ENCODE measurements at places on chromosomes 16 and 17.

GRCh38 chr16:57502048-57502775 is 15.9 kb upstream of the DOK4 start:
- no peaks in the 10 kb centered on the region for H3K36me3 ChIP-seq
- H3K27me3 ChIP-seq, result no peaks in the 10 kb centered on the region
- H3K27ac ChIP-seq, result no peak overlapping the region
- peaks cover 9% of the 10 kb centered on the region for H3K4me1 ChIP-seq
- no peak overlapping the region for H3K4me3 ChIP-seq

- H3K4me3 ChIP-seq, result no peak overlapping the region
Observed at GRCh38 chr16:69033151-69033949, 72.1 kb upstream of the HAS3 start.

GRCh38 chr17:1095090-1095852 is 84.5 kb downstream of the ABR start:
- peaks cover 26% of the 10 kb centered on the region for H3K4me1 ChIP-seq
- peaks cover 71% of the 10 kb centered on the region for H3K36me3 ChIP-seq

DNA sequence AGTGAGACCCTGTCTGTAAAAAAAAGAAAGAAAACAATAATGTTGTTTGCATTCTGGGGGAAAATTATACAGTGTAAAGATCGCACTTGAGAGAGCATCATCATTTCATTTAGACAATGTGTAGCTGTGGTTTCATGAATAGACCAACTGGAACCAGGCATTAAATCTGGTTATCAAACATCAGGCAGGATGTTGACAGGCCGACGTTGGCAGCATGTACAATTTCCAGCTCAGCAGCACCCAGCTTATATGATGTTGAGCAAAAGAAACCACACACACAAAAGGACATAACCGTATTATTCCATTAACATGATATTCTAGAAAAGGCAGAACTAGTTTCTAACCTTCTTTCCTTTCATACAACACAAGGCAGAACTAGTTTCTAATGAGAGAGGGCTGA is 5.8 kb downstream of the MARVELD3 start:
- peaks cover 24% of the 10 kb centered on the region for H3K27me3 ChIP-seq
- H3K4me3 ChIP-seq, result no peak overlapping the region
- no peaks in the 10 kb centered on the region for H3K4me1 ChIP-seq
- no peaks in the 10 kb centered on the region for H3K36me3 ChIP-seq

DNA sequence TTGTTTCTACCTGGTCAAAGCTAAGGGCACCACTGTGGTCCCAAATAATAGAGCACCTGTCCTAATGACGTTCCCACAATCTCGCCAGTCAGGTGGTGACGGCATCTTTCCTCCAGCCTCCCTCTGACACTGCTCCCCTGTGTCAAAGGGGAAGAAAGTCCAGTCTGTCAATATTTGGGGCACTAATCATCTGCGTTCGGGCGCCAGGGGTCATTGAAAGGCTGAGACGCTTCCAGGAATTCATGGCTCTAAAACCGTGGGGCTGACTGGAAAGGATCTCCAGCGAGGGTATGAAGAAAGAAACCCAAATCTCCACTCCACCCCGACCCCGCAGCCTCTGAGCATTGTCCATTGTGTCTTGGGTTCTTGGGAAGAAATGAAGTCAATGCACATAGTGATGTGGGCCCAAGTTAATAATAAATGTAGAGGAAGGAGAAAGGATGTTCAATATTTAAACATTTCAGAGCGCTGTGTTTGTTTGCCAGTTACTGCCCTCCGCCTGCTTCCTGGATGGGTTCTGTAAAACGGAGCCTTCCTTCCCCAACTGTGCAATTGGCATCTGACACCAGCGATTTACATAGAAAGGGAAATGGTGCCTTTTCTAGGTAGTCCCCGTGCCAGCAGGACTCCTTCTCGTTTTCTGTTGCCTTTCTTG is 103.2 kb downstream of the SOCS1 start:
- no peak overlapping the region for H3K4me3 ChIP-seq
- H3K27me3 ChIP-seq, result no peaks in the 10 kb centered on the region
- H3K4me1 ChIP-seq, result peaks cover 31% of the 10 kb centered on the region
- no peak overlapping the region for H3K27ac ChIP-seq
- no peak for DNase-seq
- H3K36me3 ChIP-seq, result peaks cover 21% of the 10 kb centered on the region

DNA sequence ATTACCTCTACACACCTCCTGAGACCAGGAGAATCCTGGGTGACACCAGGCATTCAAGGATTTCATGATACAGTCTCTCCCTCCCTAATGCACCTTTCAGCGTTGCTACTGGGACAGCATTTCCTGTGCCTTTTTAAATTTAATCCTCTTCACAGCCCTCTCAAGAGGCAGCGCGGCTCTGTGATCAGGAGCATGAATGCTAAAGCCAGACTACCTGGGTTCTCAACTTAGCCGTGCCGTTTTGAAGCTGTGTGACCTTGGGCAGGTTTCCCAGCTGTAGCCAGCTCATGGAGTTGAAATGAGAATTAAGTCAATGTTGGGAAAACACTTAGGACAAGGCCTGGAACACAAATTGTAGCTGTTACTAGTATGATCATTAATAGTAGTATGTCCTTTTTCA is 191.8 kb downstream of the XYLT1 start:
- H3K4me1 ChIP-seq, result peaks cover 39% of the 10 kb centered on the region
- no peak overlapping the region for H3K4me3 ChIP-seq
- H3K27me3 ChIP-seq, result no peaks in the 10 kb centered on the region
- DNase-seq, result no peak
- H3K27ac ChIP-seq, result no peak overlapping the region

GRCh38 chr17:8696906-8697305 is 47.7 kb downstream of the CCDC42 start:
- no peaks in the 10 kb centered on the region for H3K4me1 ChIP-seq
- no peak overlapping the region for H3K4me3 ChIP-seq
- H3K27ac ChIP-seq, result no peak overlapping the region

GRCh38 chr16:49019831-49020230 is 261.8 kb downstream of the CBLN1 start:
- DNase-seq, result no peak
- H3K4me1 ChIP-seq, result no peaks in the 10 kb centered on the region
- no peaks in the 10 kb centered on the region for H3K36me3 ChIP-seq
- no peak overlapping the region for H3K27ac ChIP-seq
- H3K4me3 ChIP-seq, result no peak overlapping the region

DNA sequence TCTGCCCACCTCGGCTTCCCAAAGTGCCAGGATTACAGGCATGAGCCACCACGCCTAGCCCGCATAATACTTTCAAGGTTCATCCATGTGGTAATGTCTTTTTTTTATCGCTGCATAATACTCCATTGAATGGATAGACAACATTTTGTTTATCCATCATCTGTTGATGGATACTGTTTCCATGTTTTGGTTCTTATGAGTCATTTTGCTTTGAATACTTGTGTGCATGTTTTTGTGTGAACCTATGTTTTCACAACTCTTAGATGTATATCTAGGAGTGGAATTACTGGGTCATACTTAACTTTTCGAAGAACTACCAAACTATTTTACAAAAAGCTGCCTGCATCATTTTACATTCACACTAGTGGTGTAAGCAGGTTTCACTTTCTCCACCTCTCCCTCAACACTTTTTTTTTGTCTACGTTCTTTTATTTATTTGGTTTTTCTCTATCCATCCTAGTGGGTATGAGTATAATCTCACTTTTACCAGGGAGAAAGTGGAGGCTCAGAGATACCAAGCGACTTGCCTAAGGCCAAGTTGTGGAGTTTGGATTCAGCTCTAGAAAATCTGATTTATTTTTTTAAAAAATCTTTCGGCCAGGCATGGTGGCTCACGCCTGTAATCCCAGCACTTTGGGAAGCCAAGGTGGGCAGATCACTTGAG is 151.2 kb downstream of the CMIP start:
- no peaks in the 10 kb centered on the region for H3K36me3 ChIP-seq
- H3K27me3 ChIP-seq, result no peaks in the 10 kb centered on the region
- H3K4me3 ChIP-seq, result no peak overlapping the region
- no peak for DNase-seq
- H3K4me1 ChIP-seq, result peaks cover 33% of the 10 kb centered on the region

DNA sequence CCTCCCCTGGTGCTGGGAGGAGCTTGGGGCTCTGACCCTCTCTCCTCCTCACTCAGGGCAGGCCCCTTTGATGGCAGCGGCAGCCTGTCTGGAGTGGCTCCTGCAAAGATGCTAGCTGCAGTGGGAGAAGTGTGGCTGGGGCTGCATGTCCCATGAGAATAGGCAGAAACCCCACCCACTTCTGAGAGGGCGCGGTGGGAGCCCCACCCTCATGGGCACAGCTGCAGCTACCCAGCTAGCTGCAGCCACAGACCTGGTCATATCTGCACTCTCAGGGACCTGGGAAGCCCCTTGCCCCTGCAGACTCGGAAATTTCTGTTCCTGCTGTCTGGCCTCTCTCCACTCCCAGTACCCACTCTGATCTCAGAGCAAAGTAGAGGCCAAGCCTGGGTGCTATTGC is 72.2 kb upstream of the BRD7 start:
- no peak overlapping the region for H3K4me3 ChIP-seq
- H3K4me1 ChIP-seq, result peaks cover 4% of the 10 kb centered on the region
- no peak for DNase-seq
- peaks cover 2% of the 10 kb centered on the region for H3K36me3 ChIP-seq
- H3K27me3 ChIP-seq, result no peaks in the 10 kb centered on the region
- no peak overlapping the region for H3K27ac ChIP-seq

DNA sequence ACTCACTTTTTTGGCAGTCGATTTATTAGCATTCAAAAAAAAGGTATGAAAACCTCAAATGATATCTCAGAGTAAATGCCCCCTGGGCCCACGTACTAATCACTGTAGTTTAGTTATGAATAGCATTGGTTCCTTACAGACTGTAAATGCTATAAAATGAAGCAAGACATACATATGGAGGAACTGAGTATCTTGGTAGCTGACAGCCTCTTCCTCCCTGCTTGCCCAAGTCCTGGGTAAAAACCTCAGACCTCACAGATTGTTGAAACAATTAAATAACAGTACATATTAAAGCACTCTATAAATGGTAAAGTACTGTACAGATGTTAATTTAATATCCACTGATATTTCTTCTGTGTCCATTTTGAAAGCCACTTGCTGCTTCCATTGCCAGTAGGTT is 33.2 kb upstream of the ABCC11 start:
- peaks cover 29% of the 10 kb centered on the region for H3K4me1 ChIP-seq
- H3K27me3 ChIP-seq, result no peaks in the 10 kb centered on the region
- peaks cover 82% of the 10 kb centered on the region for H3K36me3 ChIP-seq

DNA sequence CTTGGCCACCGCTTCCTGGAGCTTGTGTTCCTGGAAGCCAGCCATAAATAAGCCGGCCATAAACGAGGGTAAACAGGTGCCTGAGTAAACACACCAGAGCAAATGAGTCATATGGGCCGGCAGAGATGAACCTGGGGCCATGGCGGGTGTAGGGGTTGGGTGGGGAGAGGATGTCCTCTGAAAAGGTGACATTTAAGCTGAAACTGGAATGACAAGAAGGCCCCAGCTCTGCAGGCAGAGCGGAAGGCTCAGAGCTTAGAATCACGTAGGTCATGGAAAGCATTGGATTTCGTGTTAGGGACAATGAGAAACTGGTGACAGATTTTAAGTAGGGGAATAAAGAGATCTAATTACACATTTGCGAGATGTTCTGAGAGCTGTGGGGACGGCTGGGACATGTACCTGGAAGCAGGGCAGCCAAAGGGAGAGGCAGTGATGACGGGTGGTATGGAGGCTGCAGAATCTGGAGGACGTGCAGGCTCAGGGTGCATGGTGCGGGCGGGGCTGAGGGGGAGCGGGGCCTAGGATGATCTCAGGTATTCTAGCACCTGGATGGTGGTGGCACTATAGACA is 8.1 kb upstream of the DNASE1 start:
- DNase-seq, result no peak
- peaks cover 26% of the 10 kb centered on the region for H3K36me3 ChIP-seq
- no peaks in the 10 kb centered on the region for H3K4me1 ChIP-seq
- no peaks in the 10 kb centered on the region for H3K27me3 ChIP-seq
- H3K27ac ChIP-seq, result no peak overlapping the region
- no peak overlapping the region for H3K4me3 ChIP-seq

- H3K27ac ChIP-seq, result no peak overlapping the region
- H3K4me3 ChIP-seq, result no peak overlapping the region
- H3K27me3 ChIP-seq, result no peaks in the 10 kb centered on the region
- H3K4me1 ChIP-seq, result peaks cover 9% of the 10 kb centered on the region
- DNase-seq, result no peak
- H3K36me3 ChIP-seq, result peaks cover 86% of the 10 kb centered on the region
Observed at GRCh38 chr17:81621494-81622130, 15.3 kb downstream of the NPLOC4 start.

- peak overlapping the region; percentile 98 for H3K27ac ChIP-seq
- DNase-seq, result peak; percentile 69
- peak overlapping the region; percentile 87 for H3K4me3 ChIP-seq
Observed at GRCh38 chr17:8162997-8163977, 539 bp upstream of the VAMP2 start.

GRCh38 chr17:79024901-79025737 is 1.1 kb downstream of the C1QTNF1 start:
- peaks cover 8% of the 10 kb centered on the region for H3K4me1 ChIP-seq
- H3K4me3 ChIP-seq, result peak overlapping the region; percentile 79
- no peaks in the 10 kb centered on the region for H3K36me3 ChIP-seq
- peak; percentile 24 for DNase-seq
- no peak overlapping the region for H3K27ac ChIP-seq

- no peaks in the 10 kb centered on the region for H3K36me3 ChIP-seq
- no peak overlapping the region for H3K4me3 ChIP-seq
- H3K4me1 ChIP-seq, result peaks cover 21% of the 10 kb centered on the region
- no peak for DNase-seq
- H3K27ac ChIP-seq, result peak overlapping the region; percentile 11
Observed at GRCh38 chr17:50949128-50949988, 83.2 kb upstream of the TOB1 start.

DNA sequence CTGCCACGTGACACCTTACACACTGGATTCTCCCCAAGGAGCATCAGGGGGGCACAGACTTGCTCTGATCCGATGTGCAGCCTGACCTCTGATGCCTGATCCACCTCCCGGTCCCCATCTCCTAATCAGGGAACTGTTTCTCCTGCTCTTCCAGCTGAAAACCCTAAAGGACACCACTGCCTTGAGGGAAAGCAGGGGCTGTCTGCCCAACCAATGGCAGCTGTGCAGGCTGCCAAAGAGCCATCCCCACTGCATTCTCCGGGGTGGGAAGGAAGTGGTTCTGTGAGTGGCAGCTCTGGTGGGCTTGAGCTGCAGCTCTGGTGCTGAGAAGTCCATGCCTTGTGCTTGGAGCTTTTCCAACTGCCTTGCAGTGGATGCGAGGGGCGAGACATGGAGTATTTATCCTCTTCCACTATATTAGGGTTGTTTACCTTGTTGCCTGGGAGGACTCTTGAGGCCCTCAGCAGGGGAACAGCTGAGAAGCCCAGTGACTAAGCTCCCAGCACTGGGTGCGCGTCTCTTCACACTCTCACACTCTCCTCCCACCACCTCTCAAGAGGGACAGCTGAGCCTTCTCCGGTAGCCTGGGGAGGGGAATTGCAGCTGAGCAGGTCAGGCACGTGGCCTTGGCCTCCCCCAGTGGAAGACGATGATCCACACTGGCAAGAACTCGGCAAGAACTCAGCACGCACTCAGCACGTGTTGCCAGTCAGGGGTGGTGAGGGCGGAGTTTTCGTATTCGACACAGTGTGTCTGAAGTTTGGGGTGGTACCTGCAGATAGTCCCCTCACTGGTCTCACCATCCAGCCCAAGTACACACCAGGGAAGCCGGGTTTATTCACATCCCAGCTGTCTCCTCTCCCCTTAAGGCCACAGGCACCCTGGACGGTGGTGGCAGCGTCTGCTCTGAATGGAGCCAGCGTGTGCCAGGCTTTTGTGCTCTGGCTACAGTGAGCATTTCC is 21.1 kb upstream of the SPATA32 start:
- no peaks in the 10 kb centered on the region for H3K27me3 ChIP-seq
- peaks cover 96% of the 10 kb centered on the region for H3K36me3 ChIP-seq
- H3K4me3 ChIP-seq, result no peak overlapping the region

GRCh38 chr17:8162233-8162996 is at the start of gene VAMP2:
VAMP2 (minus strand) TSS chr17:8162948; CDS start chr17:8162879, 69 bp downstream.
- no peaks in the 10 kb centered on the region for H3K27me3 ChIP-seq
- DNase-seq, result peak; percentile 88
- H3K27ac ChIP-seq, result peak within 1 kb of the TSS; percentile 98
- peaks cover 61% of the 10 kb centered on the region for H3K4me1 ChIP-seq
- peaks cover 40% of the 10 kb centered on the region for H3K36me3 ChIP-seq

Measured in activated T-cell treated with anti-CD3 and anti-CD28 coated beads, Interleukin-2, amount 50 U/mL, for 24 hours (primary cell).